ENCODE measurements at places on chromosomes 6 and 20. TPM values are rescaled to one million over a fixed set of nuclear protein-coding genes. Genes with fewer than 3 reads are reported as not detected.
A peak's percentile ranks its signal among the peaks of the same experiment; 100 is the strongest.

- no peak for DNase-seq
- no peaks in the 10 kb centered on the region for H3K27me3 ChIP-seq
- H3K36me3 ChIP-seq: no peaks in the 10 kb centered on the region
These were observed 146.7 kb downstream of the PLCB4 start for GRCh38 chr20:9215539-9215938.

DNA sequence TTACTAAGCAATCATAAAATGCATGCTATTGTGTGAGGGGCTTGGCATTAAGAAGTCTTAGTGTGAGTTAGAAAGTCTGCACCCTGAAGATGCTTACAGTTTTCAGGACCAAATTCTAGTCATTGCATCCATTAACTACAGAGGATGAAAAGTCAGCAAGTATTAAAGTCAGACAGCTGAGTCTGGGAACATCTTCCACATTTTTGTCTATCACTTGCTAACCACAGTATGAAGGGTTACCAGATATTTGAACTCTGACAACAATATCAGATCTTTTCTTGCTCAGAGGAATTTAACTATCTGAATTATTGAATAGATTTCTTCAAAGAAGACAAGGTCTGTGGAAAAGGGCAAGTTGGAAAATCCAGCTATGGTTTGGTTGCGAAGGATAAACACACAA is 264.4 kb downstream of the BTBD9 start:
- peaks cover 5% of the 10 kb centered on the region for H3K4me1 ChIP-seq
- no peak overlapping the region for H3K4me3 ChIP-seq
- H3K27me3 ChIP-seq: no peaks in the 10 kb centered on the region
- H3K27ac ChIP-seq: no peak overlapping the region
- peaks cover under 1% of the 10 kb centered on the region for H3K36me3 ChIP-seq

GRCh38 chr6:143258945-143259344 is 191.6 kb downstream of the ADAT2 start:
- H3K4me3 ChIP-seq: no peak overlapping the region
- no peaks in the 10 kb centered on the region for H3K27me3 ChIP-seq
- H3K4me1 ChIP-seq: no peaks in the 10 kb centered on the region

Gene AK9
- 3.9 TPM for total RNA-seq

DNA sequence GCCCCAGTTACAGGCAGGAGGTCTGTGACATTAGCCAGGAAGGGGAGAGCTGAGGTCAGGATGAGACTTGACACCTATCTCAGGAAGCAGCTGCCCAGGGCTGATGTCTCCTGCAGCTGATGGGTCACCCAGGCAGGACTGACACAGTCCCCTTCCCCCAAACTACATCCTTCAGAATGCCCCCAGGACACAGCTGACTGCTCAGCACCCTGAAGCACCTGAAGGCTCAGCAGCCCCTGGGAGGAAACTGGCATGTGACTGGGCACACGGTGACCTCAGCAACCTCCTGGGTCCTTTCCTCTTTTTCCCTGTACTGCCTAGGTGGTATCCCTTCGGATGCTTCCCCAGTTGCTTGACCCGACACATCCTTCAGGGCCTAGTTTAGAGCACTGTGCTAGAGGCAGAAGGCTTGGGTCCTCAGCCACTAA is 1.9 kb downstream of the SDC4 start:
- H3K4me3 ChIP-seq: peak overlapping the region; percentile 84
- no peak for DNase-seq
- peaks cover 35% of the 10 kb centered on the region for H3K27me3 ChIP-seq
- H3K36me3 ChIP-seq: peaks cover 10% of the 10 kb centered on the region
- H3K4me1 ChIP-seq: peaks cover 35% of the 10 kb centered on the region

Gene FOXA2
- total RNA-seq: not detected

DNA sequence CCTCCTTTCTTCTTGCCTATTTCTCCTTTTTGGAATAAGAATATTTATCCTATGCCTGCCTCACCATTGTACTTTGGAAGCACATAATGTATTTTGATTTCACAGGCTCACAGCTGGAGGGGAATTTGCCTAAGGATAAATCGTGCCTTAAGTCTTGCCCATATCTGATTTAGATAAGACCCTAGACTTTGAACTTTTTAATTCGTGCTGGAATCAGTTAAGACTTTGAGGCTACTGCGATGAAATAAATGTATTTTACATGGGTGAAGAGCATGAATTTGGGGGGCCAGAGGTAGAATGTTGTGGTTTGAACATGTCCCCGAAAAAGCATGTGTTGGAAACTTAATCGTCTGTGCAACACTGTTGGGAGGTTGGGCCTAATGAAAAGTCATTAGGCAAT is 648.8 kb downstream of the EPHA7 start:
- no peaks in the 10 kb centered on the region for H3K36me3 ChIP-seq
- H3K4me1 ChIP-seq: no peaks in the 10 kb centered on the region
- DNase-seq: no peak
- H3K27me3 ChIP-seq: no peaks in the 10 kb centered on the region
- no peak overlapping the region for H3K27ac ChIP-seq

Measured in activated naive CD8-positive, alpha-beta T cell treated with anti-CD3 and anti-CD28 coated beads for 36 hours (primary cell).